NCI-H1092 (cell line): ENCODE measurements at places on chromosomes 6 and 20.
A peak's percentile ranks its signal among the peaks of the same experiment; 100 is the strongest.

DNA sequence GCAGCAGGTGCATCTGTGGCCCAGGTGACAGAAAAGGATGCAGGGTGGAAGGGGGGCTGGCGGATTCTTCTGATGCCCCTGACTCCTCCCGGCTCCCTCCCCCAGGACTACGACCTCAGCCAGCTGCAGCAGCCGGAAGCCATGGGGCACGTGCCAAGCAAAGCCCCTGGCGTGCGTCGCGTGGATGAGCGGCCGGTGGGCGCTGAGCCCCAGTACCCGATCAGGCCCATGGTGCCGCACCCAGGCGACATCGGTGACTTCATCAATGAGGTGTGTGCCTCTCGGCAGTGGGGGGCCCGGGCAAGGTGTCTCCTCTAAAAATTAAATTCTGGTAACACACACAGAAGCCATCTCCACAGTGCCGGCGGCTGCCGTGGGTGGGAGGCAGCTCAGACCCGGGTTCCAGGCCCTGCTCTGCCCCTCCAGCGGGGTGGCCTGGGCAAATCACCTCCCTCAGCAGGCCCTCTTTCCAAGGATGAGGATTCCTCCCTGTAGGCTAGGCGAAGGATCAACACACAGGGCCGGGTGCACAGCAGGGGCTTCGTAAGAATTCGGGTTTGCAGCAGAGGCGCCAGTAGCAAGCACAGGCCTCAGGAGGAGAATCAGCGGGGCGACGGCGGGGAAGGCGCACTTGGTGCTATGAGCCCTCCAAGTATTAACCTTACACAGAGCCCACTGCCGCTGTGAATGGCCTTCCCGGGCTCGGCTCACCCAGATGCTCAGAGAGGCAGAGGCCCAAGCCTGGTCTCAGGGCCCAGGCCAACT lies 131.5 kb downstream of the TAF4 start:
- DNase-seq: no peak

DNA sequence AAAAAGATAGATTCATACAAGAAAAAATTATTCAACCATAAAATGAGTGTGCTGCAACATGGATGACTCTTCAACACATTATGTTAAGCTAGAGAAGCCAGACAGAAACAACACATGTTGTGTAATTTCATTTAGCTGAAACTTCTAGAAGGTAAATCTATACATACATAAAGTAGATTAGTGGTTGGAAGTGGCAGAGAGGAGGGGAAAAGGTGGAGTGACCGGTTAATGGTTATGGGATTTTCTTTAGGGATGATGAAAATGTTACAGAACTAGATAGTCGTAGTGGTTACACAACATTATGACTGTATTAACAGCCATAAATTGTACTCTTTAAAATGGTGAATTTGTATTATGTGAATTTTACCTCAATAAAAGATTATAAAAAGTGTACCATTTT lies 304.1 kb upstream of the SLC35B3 start:
- no peak for DNase-seq

- no peak for DNase-seq
Measured at GRCh38 chr20:17881741-17882064, 86.9 kb downstream of the SNX5 start.

GRCh38 chr20:24995741-24996448 lies 3.3 kb upstream of the APMAP start:
- no peak for DNase-seq

GRCh38 chr20:56380375-56380774 lies 11.6 kb downstream of the AURKA start:
- no peak for DNase-seq

GRCh38 chr6:151096255-151096612 lies 143.5 kb upstream of the AKAP12 start:
- DNase-seq: no peak

DNA sequence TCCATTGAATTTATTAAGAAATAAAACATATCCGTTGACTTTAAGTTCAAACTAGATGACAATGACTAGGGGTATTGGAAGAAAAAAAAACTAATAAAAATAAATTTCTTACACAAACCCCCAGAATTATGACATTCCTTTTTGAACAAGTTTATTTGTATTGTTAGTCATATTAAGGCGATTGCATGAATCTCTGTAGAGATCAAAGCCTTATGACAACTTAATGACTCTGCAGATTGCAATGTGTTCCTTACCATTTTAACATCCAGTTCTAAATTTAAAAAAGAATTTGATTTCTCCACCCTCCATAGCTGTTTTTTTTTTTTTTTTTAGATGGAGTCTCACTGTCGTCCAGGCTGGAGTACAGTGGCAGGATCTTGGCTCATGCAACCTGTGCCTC lies 189.8 kb upstream of the CEP162 start:
- DNase-seq: no peak

- DNase-seq: peak; percentile 76
Measured at GRCh38 chr6:19303383-19303782, 533.8 kb upstream of the ID4 start.

- no peak for DNase-seq
Measured at GRCh38 chr6:46926481-46926880, 4.7 kb upstream of the ADGRF5 start.

- no peak for DNase-seq
Measured at GRCh38 chr6:90040931-90041330, 146.7 kb downstream of the GJA10 start.

DNA sequence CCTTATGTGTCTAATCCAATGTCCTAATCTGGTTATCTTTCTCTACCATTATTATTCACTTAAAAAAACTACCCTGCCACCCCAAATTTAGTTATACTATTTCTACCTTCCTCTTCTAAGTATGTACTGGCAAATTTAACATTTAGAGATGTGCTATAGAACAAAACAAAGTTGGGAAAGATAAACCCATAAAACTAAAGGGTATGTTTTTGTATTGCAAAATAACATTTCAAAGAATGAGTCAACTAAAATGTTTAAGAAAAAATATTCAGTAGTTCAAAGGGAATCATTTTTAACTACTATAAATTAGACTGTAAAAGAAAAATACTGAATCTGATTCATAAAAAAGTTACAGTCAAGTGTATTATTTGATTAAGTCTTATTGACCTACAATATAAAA lies 103.0 kb downstream of the LMBRD1 start:
- DNase-seq: no peak

GRCh38 chr6:150528648-150529285 lies 70.9 kb upstream of the PLEKHG1 start:
- DNase-seq: no peak

DNA sequence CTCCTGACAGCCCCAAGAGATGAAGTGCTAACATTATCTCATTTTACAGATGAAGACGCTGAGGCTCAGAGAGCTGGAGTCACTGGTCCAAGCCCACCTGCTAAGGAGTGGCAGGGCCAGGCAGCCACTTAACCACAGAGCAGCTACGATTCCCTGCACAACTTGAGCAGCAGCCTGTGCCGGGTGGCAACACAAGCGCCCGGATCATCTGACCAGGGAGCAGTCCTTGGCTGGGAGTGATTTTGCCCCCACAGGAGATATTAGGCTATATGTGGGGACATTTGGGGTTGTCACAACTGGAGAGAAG lies 93.2 kb upstream of the PTPN1 start:
- DNase-seq: no peak

DNA sequence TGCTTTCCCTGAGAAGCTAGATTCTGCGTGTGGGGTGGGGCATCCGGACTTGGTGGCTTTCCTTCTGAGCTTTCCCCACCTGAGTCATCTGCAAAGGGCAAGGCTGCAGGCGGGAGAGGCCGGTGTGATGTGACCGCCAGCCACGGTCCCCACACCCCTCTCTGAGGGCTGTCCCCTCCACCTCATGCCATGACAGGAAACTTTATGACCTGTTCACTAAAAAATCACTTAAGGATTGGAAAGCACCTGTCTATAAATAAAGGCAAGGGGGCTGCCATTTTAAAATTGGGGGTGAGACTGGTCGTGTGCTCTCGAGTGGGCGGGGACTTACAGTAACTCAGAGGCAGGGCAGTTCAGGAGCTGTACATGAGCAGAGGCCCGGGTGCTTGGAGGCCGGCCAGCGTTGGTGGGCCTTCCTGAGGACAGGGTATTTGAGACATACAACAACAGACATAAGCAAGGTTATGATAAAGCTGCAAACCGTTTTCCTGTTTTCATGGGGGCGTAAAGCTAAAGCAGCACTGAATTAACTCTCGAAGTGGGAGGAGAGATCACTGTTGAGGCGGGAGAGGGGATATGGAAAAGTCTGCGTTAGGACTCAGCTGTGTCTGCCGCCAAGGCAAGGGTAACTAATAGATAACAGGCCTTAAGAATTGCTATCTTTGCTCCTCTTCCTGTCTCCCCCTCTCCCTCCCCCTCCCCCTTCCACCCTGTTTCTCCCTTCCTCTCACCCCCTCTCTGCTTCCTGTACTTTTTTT lies 16.1 kb upstream of the SERPINB1 start:
- DNase-seq: no peak

- DNase-seq: no peak
Measured at GRCh38 chr6:40165036-40165709, 230.9 kb upstream of the MOCS1 start.

DNA sequence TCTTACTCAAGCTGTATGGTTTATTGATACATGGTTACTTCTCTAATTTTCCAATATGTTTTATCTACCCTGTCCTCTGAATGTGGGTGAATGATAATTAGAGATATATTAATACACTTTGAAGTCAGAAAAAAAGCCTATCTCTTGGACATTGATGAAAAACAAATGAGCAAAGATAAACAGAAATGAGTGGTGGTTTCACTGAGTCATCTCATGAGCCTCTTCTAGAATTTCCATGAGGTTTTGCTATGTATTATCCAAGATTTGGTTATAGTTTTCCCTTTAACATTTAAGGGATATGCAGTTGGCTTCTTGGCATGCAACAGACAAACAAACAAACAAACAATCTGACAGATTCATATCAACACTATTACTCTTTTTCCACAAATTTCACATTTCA lies 586.8 kb downstream of the RFPL4B start:
- DNase-seq: no peak

- no peak for DNase-seq
Measured at GRCh38 chr6:70396163-70396562, 17.1 kb upstream of the FAM135A start.

DNA sequence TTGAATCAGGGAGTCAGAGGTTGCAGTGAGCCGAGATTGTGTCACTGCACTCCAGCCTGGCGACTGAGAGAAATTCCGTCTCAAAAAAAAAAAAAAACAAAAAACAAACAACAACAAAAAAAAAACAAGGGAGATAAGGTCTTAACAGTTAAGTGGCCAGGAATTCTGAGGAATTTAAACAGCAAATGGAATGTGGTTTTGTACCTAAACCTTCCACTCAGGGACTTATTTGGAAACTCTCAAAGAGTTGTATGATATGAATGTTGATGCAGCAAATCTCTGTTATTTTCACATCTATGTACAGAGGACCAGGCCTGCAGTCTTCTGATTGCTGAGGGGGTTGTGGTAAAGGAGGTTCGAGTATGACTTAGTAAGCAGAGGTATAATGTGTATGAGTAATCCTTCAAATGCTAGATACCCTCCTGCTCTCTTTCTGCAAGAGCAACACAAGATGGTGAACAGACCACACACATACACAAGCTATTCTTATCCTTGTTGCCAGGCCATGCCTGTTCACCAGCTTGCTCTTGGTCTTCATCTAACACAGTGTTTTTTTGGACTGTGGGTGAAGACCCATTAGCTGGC lies 174.9 kb upstream of the SCGN start:
- DNase-seq: no peak

DNA sequence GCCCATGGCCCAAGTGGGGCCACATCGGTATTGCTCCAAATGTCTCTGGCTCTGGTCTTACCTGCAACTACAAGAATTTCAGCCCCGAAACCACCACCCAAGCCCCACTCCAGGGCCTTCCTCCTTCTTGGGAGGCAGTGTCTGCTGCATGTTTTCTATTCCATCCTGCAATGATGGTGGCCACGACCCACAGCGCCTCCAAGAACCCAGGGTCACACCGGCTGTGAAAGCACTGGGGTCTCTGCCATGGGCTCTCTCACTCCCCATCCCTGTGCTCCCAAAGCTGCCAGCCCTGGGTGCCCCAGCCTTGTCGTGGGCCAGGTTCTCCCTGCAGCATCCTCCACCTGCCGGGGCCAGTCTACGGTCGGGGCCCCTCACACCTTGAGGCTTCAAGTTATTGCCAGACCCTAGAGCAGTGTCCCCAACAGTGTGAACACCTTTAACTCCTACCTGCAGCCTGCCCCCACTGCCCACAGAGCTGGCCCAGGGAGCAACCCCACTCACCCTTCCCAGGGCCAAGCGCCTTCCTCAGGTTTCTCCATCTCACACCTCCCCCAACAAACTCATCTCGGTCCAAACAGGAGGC lies 115.4 kb downstream of the JPH2 start:
- no peak for DNase-seq

DNA sequence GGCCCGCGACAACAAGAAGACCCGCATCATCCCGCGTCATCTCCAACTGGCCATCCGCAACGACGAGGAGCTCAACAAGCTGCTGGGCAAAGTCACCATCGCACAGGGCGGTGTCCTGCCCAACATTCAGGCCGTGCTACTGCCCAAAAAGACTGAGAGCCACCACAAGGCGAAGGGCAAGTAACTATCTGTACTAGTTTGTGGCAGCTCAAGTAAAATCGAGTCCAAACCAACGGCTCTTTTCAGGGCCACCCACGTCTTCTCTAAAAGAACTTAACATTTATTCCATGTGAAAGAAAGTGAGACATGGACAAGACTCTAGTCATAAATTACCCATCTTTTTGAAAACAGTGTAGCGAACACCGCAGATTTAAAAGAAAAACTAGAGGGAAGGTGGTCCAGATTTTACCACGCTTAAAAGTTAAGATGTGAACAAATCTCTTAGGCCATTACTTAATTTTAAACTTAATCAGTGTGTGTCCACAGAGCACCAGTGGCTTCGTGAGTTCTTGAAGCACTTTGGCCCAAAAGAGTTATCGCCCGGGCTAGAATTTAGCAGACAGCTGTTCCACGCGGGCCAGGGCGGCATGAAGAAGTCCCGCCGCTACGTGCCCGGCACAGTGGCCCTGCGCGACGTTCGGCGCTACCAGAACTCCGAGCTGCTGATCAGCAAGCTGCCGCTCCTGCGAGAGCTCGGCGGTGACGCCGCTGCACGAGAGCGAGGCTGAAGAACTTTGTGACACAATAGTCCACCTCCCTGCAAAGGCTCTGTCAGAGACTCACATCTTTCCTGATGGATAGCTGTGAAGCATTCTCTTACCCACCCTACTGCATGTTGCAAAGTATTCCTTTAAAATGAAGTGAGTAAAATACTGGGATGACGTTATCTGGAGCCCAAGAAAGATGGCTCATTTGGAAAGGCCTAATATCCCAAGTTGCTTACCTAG lies 113.9 kb upstream of the PRSS16 start:
- DNase-seq: no peak

- no peak for DNase-seq
Measured at GRCh38 chr6:125312478-125312877, 10.7 kb upstream of the HDDC2 start.

GRCh38 chr6:21371676-21372171 lies 221.8 kb upstream of the SOX4 start:
- no peak for DNase-seq

DNA sequence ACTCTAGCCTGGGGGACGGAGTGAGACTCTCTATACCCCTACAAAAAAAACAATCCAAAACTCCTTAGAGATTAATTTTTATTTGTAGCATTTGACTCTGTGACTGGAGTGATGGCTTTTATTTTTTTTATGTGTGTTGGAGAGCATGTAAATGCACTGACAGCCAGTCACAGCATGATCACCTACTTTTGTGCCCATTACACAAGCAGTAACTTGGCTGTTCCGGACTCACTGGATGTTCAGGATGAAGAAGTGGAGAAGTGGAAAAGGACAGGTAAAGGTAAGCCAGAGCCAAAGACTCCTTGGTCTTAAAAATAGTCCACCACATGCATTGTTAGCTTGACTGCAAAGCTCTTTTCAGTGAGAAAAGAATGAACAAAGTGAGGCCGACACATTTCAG lies 222.6 kb downstream of the FOXC1 start:
- DNase-seq: no peak
